ENCODE measurements at places on chromosomes 11 and 22.

- no peak for DNase-seq
These were observed 120.7 kb upstream of the OR9Q1 start for GRCh38 chr11:57903011-57903410.

DNA sequence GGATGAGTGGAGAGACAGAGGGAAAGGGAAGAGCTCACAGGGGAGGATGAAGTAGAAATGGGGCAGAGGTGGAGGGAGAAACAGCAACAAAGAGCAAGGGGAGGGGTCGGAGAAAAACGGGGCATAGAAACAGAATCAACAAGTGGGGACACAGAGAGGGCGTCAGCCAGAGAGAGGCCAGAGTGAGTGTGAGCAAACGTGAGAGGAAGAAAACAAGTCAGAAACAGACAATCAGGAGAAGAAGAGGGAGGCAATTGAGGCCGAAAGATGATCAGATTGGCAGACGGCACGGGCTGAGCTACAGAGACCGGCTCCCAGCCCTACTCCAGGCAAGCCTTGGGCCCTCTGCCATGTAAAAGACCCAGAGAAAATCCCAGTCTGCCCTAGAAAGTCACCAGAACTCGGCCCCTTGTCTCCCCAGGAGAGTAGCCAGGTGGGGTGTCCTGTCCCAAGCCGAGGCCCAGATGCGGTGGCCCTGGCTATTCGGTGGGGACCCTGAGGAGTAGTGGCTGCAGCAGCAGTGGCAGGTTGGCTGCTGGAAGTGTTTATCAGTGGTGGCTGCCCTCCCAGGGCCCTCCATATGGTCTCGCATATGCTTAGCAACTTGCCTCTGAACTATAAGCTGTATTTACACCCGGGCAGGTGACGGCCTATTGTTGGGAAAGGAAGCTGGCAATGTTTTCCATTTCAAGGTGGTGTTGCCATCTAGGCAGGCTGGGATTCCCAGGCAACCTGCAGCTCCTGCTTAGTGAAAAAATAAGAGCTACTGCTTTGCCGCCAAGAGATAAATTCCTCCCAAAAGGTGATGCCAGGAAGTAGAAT lies 14.8 kb upstream of the TSPAN18 start:
- no peak for DNase-seq

GRCh38 chr11:1150769-1151365 lies 6.9 kb upstream of the MUC5AC start:
- peak; percentile 22 for DNase-seq

DNA sequence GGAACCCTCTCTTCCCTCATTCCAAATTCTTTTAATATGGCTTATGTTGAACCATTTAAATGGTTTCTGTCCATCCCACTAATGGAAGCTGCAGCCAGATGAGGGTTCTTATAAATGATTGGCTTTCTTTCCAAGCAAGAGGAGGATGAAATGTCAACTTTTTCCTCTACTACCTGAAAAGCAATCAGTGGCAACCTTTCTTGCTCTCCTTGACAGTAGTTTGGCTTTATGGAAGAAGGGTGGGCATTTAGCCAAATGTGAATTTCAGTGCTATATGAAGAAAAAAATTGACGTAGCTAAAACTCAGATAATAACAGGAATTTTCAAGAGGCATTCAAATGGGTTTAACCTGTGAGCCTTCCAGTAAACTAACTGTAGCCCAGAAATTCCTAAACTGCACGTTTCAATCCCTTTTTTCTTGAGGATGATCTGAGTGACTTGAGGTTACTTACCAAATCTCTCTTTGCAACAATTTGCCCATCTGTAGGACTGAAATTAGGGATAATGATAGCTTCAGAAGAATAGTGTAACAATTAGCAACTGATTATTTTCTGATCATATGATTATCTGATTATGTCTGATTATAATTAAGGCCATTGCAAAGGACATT lies 90.9 kb downstream of the EXT2 start:
- DNase-seq, result no peak

- DNase-seq, result no peak
These were observed 3.0 kb downstream of the PTPRCAP start for GRCh38 chr11:67434395-67434881.

DNA sequence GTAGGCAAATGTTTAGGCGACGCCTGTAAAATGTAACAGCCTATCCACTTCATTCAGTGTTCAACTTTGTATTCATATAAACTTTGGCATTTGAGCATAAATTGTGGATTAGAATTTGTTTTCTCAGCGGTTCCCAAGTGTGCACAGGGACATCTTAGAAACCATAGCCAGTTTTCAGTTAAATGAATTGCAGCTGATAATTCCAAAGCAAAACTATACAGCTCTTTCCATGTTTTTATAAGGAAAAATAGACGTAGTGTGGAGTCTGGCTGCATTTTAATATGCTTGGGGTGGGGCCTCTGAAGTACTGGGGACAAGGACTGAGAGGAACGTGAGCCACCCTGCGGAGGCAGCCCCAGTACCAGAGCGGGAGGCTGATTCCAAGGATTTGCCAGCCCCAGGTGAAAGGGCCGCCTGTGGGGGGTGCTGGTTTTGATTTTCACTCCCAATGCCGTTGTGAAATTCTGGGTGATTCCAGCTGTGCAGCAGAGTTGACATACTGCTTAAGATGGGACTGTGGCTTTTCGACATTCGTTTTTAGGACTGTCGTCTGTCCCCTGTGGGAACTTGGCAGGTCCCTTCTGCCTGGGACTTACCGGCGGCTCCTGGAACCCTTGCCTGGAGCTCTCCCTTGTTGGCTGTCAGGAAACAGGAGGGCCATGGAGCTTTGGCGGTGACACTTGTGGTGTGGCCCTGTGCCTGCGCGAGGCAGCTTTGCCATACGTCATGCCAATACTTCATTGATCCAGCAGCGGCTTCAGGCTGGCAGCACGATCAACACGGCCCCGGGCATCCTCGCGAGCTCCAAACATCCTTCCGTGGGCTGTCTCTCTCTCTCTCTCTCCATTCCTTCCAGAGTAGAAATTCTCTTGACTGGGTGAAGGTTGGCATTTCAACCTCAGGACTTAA lies 370.9 kb downstream of the TBC1D22A start:
- peak; percentile 24 for DNase-seq

GRCh38 chr22:20940186-20940651 lies 23.0 kb downstream of the CRKL start:
- DNase-seq, result peak; percentile 28

GRCh38 chr22:30565341-30565740 lies 9.1 kb downstream of the GAL3ST1 start:
- DNase-seq, result no peak

DNA sequence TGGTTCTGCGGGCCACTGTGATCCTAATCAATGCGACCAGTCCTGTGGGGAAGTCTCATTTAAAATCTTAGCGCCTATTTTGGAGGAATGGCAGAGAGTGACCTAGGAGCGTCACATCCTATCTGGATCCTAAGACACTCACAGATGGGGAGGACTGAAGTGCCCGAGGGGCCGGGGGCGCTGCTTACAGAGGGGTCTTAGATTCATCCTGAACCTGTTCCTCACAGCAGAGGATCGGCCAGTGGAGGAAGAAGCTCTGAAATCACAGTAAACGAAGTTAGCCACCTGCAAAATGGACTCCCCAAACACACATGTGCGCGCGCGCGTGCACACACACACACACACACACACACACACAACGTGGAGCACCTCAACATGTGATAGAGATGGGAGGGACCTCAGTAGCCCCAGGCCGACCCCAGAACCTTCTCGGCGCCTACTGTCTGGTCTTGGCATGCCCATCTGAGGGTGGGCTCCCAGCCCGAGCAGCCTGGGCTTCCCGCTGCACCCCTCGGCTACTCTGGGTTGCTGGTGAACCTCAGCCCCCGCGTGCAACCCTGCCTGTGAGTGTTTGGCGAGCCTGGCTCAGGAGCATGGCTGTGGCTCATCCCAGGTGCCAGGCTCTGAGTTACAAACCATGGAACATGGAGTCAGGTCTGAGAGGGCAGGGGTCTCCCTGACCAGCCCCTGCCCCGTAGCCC lies 613.3 kb downstream of the TBC1D22A start:
- no peak for DNase-seq

DNA sequence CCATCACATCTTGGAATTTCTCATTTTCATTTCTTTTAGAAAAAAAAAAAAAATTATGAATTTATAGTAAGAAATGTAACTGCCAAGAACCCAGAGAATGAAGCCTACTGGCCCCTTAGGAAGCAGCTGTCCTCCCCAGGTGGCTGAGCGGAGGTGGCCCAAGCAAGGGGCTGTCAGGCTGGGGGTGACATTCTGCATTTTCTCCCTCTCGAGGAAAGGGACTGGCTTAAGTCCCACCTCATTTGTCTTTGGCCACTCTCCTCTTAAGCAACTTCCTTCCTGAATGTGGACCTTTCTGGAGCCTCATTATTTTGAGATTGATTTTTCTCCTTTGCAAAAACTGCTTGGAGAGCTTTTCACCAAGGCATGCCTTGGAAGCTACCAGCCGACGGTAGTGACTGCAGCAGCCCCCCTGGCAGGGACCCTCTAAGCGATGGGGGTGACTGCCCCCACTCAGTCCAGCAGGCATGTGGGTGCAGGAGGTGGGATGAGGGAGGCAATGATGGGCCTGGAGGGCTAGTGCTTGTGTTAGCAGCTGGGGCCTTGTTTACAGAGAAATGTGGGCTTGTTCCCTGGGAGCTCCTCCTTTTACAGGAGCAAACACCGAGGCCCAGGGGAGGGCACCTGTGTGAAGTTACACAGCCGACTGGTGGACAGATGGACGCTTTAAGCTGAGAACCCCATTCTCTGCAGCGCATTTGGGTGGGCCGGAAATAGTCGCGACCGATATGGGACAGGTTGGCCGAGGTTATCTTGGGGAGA lies 111.7 kb downstream of the MORC2 start:
- no peak for DNase-seq

- DNase-seq, result peak; percentile 38
These were observed 6.7 kb upstream of the OR5I1 start for GRCh38 chr11:55942785-55943392.

DNA sequence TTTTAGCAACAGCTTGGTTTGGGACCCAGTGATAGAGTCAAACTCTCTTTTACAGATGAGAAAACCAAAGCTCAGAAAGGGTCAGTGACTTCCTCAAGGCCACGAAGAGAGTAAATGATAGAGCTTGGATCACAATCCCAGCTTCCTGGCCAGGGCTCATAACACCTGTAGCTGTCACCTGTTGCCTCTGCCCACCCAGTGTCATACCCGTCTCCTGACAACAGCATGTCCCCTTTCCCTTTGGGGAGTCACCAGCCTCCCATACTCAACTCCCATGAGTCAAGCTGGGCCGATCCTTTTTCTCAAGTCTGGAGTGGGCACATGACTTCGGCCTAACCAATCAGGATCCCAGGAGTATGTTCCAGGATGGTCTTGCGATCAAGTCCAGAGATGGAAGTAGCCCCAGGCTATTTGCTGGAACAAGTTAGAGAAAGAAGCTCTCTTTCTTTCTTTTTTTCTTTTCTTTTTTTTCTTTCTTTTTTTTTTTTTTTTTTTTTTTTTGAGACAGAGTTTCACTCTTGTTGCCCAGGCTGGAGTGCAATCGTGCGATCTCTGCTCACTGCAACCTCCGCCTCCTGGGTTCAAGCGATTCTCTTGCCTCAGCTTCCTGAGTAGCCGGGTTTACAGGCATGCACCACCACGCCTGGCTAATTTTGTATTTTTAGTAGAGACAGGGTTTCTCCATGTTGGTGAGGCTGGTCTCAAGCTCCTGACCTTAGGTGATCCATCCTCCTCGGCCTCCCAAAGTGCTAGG lies 27.8 kb upstream of the MYH9 start:
- DNase-seq, result no peak

DNA sequence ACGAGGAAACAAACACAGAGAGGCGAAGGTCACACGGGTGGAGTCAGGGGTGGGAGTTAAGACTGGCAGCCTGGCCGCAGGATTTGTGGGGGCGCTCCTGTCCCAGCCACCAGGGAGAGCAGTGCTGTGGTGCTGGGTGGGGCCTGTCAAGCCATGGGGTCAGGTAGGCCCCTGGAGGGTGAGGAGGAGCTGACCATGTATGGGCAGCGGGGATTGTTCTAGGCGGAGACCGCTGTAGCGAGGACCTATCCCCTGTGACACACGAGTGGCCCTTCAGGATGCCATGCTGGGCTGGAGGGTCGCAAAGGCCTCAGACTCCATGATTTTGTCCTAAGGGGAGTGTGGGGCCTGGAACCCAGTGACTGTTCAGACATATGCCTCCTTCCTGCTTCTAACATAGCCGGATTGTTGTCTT lies 1.6 kb upstream of the RPS19BP1 start:
- no peak for DNase-seq

- peak; percentile 51 for DNase-seq
These were observed 767 bp downstream of the SLC43A1 start for GRCh38 chr11:57514538-57515331.

GRCh38 chr11:35373284-35373933 lies 45.9 kb downstream of the SLC1A2 start:
- no peak for DNase-seq

DNA sequence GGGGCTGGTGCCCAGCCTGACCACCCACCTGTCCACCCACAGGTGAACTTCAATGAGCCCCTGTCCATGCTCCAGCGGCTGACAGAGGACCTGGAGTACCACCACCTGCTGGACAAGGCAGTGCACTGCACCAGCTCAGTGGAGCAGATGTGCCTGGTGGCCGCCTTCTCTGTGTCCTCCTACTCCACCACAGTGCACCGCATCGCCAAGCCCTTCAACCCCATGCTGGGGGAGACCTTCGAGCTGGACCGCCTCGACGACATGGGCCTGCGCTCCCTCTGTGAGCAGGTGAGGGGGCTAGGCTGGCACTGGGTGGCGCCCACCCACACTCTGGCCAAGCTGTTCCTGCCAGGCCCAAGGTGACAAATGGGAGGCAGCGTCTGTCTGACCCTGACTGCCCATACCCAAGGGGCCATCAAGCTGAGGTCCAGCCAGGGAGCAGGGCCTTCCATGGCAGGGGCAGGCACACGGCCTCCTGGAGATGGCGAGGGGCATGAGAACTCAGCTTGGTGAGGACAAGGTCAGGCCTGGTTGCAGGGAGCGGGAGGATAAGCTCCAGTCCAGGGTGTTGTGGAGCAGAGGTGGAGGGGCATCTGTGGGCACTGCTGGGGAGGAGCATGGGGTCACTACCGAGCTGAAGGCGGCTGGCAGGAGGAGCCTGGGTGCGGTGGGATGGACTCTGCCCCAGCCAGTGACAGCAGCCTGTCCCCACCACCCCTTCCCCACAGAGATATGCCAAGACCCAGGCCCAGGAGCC lies 77.7 kb downstream of the MORC2 start:
- no peak for DNase-seq

- DNase-seq, result no peak
These were observed 125.2 kb upstream of the SNX19 start for GRCh38 chr11:131041331-131042040.

DNA sequence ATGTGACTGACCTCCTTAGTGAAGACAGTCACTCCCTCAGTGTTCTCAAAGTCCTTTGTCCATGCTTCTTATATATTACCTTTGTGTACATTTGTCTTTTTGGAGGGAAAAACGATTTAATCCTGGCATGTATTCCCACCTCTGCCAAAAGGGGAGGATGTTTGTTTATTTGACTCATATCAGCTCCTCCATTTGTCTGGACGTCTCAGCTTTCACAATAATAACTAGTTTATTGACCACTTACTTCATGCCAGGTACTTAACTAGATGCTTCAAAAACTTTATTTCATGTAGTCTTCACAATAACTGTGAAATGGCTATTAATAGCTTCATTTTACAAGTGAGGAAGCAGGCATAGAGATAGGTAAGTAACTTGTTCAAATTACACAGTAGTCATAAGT lies 5.3 kb downstream of the TBCEL start:
- DNase-seq, result no peak
